ENCODE measurements at places on chromosomes 3 and 15.

DNA sequence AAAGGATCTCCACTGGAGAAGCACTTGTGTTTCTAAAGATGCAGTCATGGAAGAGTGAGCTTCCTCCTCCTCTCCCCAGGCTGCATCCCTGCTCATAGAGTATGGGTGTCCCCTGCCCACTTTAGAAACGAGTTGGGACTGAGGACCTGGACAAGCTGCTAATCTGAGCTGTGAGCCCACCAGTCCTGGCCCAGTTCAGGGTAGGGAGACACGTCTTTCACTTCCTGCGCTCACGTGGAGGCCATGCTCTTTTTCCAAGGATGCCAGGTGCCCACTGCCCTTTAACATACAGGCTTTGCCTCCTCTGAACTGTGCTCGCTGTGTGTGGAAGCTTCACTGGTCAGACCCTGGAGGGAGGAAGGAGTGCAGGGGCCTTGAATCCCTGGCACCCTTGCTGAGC lies 316.3 kb downstream of the UACA start:
- DNase-seq: no peak

- DNase-seq: peak; percentile 61
These were observed 24.1 kb upstream of the SACM1L start for GRCh38 chr3:45665101-45665572.

DNA sequence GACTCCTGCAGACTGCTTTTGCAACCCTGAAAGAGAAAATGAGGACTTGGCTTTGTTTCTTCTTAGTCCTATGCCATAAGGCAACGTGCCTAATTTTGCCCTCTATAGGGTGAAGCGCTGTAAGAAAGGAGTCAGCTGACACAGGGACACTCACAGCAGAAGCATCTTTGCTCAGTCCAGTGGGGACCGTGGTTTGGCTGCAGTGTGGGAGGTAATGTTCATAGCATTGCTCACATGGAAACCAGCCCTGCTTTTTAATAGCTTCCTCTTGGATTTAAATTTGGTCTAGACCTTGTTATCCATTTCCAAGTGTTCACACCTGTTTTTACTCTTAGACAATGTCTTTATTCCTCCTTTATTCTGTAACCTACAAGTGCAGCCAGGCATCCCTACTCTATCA lies 1032.1 kb downstream of the NTRK3 start:
- peak; percentile 6 for DNase-seq

DNA sequence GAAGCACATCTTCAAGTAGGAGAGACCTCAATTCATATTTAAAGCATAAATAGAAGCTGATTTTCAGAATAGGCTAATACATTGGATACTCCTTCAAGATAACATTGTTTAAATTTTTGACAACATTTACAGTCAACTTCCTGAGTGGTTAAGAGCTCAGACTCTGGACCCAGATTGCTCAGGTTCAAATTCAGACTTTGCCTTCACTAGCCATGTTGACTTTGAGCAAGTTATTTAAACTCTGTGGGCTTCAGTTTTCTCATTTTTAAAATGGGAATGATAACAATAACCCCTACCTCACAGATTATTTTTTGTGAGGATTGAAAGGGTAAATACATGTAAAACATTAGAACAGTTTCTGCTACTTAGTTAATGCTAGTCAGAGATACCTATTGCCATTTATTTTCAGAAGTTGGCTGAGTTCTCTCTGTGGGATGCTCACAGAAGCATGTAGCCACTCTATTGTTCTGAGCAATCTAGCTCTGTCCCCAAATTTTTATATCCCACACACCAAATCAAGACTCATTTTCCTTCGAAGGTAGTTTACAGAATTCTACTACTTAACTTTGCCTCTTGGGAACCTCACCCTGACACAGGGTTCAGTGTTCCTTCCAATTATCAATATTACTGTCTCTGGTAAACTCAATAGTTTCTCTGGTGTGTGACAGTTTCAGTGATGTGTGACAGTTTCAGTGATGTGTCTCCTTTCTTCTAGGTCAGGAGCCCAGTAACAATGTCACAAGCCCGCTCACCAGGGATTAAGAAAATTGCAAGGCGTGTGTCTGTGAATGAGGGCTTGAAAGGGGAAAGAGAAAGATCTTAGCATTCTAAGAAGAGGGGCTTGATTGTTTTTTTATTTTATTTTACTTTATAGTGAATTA lies 79.4 kb upstream of the OSTN start:
- DNase-seq: no peak

GRCh38 chr15:47432826-47433225 lies 284.5 kb upstream of the SEMA6D start:
- peak; percentile 9 for DNase-seq

- no peak for DNase-seq
These were observed 1.7 kb downstream of the GLYCTK start for GRCh38 chr3:52289338-52289746.

DNA sequence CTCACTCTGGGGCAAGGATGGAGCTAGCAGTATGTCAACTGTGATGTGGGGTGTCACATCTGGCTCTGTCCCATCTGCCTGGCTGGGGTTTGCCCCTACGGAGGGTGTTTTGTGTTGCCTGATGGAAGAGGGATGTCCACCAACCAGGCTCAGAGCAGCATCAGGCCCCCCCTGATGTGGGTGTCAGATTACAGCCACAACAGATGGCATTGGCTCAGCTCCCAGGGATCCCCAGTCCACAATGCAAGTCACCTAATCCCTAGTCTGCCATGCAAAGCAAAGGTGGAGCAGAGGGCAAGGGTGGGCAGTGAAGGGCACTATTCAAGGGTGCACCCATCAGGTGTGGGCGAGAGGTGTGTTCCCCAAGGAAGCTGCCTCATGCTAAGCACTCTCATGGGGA lies 48.9 kb upstream of the AMOTL2 start:
- DNase-seq: peak; percentile 39

GRCh38 chr3:33521736-33522135 lies 81.5 kb upstream of the UBP1 start:
- no peak for DNase-seq

- no peak for DNase-seq
These were observed 84.7 kb downstream of the MYO9A start for GRCh38 chr15:72033285-72033684.

DNA sequence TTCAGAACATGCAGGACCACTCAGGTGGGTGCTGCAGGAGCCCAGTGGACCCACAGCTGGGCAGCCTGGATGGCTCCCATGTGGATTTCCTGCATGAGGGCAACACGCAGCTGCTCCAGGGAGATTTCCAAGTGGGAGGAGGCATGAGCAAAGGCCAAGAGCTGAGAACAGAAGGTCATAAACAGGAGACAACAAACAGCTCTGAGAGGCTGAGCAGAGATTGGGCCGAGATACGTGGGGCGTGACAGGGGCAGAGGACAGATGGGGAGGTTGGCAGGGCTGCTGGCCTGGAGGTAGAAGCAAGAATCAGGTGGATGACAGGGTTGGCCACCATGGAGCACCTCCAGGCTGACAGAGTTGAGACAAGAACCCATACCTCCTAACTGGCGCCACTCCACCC lies 2.9 kb downstream of the PHGR1 start:
- no peak for DNase-seq

DNA sequence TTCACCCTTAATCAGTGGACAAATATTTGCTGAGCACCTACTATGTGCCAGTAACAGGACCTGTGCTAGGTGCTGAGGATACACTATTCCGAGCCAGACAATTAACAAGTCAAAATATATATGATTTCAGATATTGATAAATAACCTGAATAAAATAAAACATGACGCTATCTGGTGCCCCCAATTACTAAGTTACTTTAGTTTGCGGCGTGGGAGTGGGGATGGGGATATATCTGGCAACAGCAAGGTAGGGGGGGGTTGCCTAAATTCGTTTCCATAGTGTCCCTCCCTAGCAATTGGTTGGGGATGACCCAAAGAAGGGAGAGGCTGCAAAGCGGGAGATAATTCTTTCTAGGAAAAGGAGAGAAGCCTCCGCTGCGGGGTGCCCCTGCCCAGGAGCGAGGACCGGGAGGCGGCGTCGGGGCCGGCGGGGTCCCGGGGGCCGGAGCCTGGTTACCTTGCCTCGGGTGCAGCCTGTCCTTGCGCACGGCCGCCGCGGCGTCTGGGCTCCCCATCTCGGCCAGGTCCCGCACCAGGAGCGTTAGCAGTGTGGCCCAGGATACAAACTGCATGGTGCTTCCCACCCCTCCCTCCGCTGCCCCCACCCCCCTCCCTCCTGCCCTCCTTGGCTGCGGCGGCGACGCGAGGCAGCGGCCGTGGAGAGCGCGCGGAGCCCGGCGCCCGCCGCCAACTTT lies 567 bp downstream of the ADAMTS9 start:
- no peak for DNase-seq

- DNase-seq: no peak
These were observed 485.4 kb downstream of the CNTN6 start for GRCh38 chr3:1578124-1578806.

DNA sequence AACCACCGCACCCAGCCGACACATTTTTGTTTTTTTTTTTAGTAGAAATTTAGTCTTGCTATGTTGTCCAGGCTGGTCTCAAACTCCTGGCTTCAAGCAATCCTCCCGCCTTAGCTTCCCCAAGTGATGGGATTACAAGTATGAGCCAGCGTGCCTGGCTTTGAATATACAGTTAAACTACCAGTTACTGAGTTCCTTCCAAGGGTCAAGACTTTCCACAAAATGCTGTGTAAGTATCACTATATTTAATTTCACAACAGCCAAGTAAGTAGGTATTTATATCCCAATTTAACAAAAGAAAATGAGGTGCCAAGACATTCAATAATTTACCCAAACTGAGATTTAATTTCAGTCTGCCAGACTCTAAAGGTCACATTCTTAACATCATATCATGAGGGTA lies 181.3 kb upstream of the TMC3 start:
- DNase-seq: no peak

DNA sequence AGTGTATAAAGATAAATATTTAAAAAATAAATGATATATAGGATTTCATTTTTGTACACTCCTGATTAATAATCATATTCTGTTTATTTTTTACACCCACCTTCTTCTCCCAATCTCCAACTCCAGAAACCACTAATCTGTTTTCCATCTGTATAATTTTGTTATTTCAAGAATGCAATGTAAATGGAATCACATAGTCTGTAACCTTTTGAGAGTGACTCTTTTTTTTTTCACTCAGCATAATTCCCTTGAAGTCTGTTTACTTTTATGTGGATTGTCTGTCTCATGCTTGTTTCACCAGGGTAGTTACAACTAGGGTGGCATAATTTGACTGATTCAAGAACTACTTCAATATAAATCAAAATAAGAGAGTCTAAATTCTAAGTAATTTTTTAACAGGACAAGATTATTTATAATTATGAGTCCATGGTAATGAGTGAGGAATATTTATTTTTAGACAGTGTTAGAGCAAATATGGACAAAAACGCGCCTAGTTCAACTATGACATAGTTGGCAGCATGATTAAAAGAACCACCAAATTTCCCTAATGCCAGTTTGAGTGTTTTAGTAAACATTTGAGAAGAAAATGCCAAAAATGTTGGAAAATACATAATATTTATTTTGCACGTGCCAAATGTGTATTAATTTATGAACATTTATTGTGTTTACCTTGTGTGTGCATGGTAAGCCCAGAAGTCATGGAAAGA lies 19.4 kb upstream of the MFSD1 start:
- no peak for DNase-seq

DNA sequence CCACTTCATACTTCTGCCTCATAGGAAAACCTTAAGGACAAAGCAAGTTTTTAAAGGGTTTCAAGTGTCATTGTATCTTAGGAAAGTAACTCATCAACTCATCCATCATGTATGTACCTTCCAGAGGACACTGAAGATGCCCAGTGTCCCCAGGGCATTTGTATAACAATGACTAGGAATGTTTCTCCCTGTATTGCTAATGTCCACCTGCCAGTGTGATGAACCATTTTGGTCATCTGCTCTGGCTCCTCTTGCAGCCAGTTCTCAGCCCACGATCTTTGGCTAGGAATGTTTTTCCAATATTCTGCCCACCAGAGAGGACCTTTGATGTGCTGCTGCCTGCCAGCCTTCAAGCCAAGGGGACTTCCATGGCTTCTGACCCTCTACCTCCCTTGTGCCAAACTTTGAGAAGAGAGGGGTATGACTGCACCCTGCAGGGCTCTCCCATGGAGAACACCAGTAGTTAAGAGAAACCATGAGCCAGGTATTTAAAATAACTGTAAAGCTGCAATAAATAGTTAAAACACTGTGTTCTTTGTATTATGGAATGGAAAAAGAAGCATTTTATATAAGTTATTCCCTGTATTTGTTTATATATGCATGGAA lies 11.4 kb downstream of the LMOD3 start:
- no peak for DNase-seq

- peak; percentile 57 for DNase-seq
These were observed 42.2 kb upstream of the GNB5 start for GRCh38 chr15:52233405-52233804.

- DNase-seq: no peak
These were observed 112.2 kb upstream of the ABHD17C start for GRCh38 chr15:80582816-80583423.

- DNase-seq: peak; percentile 98
These were observed 18.9 kb downstream of the CX3CR1 start for GRCh38 chr3:39260957-39261356.

DNA sequence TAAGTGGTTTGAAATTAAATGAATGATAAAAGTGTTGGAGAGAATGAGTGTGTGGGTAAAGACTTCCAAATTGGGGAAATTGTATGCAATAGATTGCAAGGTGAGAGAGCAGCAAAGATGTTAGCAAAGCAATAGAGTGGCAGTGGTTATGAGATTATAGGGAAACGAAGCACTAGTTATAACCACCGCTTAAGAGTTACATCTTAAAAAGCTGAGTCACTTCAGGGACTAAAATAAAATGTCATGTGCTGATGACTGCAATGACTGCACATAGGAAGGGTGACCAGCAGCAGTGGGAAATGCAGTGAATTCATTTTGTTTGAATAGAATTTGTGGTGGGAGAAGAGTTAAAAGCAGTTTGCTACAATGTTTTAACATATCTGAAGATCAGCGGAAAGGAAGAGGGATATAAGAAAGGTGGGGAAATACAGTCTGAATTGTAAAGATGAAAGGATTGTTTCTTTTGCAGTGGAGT lies 127.3 kb downstream of the RAP2B start:
- peak; percentile 74 for DNase-seq

DNA sequence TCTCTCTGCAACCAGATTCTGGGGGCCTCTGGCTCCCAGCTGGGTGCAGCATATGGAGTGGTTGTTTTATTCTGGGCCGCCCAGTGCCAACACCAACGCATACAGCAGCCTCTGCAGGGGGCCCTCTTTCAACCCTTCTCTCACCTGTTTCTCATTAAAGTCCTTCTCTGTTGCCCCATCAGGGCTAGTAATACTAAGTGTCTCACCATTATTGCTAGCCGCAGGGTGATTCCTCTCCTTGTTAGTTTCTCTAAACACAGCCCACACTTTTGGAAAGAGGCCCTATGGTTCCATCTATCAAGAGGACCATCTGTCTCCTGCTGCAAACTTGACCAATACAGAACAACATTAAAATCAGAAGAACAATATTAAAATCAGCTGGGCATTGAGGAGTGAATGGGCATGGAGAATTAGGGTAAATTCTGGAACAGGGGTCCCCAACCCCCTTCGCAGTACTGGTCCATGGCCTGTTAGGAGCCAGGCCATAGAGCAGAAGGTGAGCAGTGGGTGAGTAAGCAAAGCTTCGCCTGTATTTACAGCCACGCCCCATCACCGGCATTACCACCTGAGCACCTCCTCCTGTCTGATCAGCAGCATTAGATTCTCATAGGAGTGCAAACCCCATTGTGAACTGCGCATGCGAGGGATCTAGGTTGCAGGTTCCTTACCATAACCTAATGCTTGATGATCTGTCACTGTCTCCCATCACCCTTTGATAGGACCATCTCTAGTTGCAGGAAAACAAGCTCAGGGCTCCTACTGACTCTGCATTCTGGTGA lies 36.5 kb downstream of the ALS2CL start:
- peak; percentile 53 for DNase-seq
